ENCODE measurements at places on chromosomes 11 and 22.

GRCh38 chr11:7869467-7869866, 61.6 kb downstream of the OR10A6 start:
- DNase-seq, result no peak

DNA sequence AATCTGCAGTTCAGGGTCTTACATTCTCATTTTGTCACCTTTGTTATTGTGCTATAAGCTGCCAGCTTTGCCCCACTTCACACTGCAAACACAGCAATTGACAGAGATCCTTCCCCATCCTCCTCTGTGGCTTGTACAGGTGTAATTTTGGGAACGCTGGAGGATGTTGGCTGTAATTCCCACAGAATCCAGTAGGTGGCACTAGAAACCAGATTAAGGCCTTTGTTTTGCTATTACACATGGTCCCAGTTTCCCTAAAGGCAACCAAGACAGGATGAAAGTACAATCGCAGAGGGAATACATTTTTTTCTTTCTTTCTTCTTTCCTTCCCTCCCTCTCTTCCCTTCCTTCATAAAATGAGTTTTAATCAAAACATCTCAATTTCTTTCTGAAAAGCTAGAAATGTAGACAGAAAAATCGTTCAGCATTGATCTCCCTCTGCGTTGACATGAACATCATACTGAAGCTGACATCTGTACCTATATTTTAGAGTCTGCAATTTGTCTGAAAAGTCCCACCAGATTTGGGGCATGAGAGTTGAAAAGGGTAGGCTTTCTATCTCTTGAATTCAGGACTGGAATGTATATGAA, 21.3 kb upstream of the NELL1 start:
- no peak for DNase-seq

DNA sequence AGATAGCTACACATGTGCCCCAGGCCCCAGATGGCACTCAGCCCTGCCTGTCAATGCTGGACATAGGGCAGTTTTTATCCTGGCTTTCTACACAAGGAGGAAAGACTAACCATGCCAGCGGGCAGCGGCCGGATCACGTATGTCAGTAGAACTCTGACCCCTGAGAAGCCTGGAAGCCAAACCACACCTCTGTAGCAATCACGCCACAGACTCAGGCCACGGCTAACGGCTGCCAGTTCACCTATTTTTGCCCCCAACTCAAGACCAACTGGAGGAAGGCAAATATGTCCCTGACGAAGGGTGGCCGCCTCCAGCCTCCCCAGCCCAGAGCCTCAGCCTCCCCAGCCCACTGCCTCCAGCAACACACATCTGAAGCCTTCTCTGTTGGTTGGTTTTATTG, 7.2 kb upstream of the CD81 start:
- DNase-seq, result no peak

DNA sequence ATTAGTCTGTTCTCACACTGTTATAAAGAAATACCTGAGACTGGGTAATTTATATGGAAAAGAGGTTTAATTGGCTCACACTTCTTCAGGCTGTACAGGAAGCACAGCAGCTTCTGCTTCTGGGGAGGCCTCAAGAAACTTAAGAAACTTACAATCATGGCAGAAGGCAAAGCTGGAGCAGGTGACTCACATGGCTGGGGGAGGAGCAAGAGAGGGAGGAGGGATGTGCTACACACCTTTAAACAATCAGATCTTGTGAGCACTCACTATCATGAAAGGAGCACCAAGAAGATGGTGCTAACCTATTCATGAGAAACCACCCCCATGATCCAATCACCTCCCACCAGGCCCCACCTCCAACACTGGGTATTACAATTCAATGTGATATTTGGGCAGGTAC, 381.6 kb downstream of the ETS1 start:
- no peak for DNase-seq

DNA sequence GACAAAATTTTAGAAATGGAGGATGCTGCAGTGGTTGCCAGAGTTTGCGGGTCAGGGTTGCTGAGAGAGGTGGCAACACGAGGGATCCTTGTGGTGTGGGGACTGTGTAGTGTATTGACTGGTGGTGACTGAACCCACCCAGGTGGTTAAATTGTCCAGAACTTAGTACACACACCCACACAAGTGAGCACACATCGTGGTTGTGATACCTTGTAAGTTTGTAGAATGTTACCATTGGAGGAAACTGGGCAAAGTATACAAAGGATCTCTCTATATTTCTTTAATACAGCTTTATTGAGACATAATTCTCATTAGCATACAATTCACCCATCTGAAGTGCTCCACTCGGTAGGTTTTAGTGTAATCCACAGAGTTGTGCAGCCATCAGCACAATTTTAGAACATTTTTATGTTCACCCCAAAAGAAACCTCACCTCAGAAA, 56.1 kb downstream of the MED15 start:
- no peak for DNase-seq
